ENCODE measurements at places on chromosomes 12 and 14.

DNA sequence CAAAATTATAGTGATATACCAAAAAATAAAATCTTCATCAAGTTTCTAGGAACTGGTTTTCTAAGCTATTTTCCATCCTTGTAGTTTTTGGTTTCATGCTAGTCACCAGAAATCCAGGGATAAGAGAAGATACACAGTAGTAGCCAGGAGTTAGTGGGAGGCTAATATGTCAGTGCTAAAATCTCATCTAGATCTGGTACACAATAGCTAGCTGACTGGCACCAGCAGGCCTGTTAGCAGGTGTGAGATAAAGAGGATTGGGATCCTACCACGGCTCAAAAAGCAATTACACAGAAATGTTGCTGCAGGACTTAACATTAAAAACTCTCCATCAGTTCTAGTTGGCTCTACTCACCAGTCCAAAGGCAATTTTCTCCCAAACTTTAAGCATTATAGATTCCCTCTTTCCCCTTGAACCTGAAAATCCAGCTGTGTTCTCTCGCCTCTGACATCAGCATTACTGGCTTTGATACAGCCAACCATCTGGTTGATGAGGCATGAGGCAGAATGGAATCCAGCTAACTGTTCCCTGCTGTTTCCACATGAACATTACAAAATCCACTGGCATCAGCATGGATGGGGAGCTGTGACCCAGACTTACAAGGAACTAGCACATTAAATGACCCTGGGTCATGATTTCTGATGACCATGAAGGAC is 41.8 kb upstream of the CCDC196 start:
- DNase-seq: no peak

GRCh38 chr12:71475280-71475679 is 35.7 kb downstream of the LGR5 start:
- no peak for DNase-seq

DNA sequence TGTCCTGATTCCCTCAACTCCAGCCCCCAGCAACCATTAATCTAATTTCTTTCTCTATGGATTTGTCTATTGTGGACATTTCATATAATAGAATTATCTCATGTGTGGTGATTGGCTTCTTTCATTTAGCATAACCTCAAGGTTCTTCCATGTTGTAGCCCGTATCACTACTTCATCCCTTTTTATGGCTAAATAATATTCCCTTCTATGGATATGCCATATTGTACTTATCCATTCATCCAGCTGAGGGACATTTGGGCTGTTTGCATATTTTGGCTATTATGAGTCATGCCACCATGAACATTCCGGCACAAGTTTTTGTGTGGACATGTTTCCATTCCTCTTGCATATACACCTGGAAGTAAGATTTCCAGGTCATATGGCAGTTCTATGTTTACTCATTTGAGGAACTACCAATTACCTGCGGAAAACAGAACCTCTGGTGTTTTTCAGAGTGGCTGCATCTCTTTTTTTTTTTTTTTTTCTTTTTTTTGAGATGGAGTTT is 108.7 kb upstream of the MAP1LC3B2 start:
- DNase-seq: no peak

DNA sequence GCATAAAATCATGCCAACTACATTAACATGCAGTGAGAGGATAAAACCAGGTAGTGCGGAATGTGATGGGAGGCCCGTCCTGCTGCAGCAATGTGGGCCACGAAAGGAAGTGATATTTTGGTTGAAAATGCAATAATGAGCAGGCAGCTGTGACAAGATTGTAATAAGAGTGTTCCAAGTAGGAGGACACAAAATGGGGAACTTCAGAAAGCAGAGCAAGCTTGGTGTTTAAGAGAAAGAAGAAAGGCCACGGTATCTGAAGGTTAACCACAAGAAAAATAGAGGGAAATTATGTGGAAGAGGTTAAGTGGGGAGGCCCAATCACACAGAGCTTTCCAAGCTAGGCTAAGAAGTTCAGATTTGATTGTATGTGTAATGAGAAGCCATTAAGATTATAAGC is 34.3 kb downstream of the OVCH1 start:
- no peak for DNase-seq

GRCh38 chr12:66776974-66777373 is 98.1 kb upstream of the GRIP1 start:
- peak; percentile 24 for DNase-seq

- peak; percentile 69 for DNase-seq
Observed at GRCh38 chr12:117836999-117837736, 131.6 kb downstream of the KSR2 start.

DNA sequence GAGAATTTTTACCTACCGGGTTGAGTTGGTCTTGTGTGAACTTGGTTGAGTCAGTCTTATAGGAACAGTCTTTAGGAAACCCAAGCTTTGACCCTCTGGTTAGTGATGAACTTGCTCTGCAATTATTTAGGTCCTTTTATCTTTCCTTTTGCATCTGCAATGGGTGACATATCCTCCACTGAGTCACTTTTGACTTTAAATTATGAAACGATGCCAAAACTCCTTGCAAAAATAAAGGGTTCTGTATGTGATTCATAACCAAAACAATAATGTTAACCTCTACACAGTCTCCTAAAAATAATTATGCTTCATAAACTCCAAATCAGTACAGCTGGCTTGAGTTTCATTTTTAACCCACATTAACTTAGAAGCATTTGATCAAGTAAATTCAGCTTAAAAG is 979.4 kb downstream of the GALC start:
- no peak for DNase-seq

- DNase-seq: no peak
Observed at GRCh38 chr14:35747379-35747778, 61.7 kb downstream of the RALGAPA1 start.

GRCh38 chr14:101097109-101097793 is 193.7 kb upstream of the RTL1 start:
- DNase-seq: no peak

DNA sequence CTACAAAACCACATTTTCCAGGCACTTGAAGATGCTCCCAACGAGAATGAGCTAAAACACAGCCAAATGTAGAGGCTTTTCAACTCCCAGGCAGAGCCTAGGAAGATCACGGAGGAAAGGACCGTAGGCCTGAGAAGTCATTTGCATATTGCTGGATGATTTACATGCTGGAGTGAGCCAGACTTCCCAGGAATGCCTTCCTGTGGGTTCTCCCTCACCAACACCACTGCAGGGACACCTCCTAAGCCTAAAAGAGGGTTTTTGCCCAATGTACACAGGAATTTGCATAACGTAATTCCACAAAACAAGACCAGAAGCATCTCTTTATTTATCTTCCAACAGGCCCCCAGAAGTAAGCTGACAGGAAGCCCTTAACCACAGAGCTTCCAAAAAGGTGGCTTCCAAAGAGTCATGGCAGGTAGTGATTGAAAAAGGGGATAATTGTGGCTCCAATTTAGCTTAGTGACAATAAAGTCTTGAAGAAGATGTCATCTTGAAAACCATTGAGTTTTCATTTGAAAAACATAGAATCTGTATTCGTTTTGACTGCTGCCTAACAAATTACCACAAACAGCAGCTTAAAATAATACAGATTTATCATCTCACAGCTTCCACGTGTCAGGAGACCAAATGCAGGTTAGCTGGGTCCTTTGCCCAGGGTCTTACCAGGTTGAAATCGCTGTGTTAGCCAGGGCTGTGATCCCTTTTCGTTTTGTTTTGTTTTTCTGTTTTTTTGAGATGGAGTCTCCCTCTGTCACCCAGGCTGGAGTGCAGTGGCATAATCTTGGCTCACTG is 116.2 kb downstream of the EGLN3 start:
- no peak for DNase-seq

GRCh38 chr12:115640929-115641328 is 636.6 kb downstream of the MED13L start:
- no peak for DNase-seq

DNA sequence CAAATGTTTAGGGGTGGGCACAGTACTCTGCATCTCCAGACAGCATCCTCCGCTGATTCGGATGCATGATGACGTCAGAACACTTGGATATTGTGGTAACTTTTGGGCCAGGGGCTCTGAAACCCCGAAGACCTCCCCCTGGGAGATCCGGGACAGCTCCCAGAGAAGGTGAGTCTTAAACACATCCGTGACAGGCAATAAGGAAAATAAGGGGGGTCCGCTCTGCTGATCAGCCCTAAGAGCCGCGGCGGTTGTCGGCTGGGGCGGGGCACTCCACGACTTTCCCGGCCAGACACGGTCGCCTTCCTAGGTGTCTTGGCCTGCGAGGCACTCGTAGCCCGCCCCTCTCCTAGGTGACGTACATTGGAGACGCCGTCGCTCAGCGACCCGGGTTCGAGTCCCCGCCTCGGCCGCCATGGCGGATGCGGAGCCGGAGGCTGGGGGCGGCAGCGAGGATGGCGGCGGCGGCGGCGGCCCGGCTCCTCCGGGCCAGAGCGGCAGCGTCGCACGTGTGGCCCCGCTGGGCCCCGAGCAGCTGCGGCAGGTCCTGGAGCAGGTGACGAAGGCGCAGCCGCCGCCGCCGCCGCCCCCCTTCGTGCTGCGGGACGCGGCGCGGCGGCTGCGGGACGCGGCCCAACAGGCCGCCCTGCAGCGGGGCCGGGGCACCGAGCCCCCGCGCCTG is at the start of gene ZNF839:
TSS of gene ZNF839 (plus strand) at position 396 of the 682 bp plus-strand sequence. CDS start at position 416, 20 bp downstream.
- peak; percentile 92 for DNase-seq

GRCh38 chr12:62313727-62314380 is 53.6 kb downstream of the USP15 start:
- DNase-seq: no peak

DNA sequence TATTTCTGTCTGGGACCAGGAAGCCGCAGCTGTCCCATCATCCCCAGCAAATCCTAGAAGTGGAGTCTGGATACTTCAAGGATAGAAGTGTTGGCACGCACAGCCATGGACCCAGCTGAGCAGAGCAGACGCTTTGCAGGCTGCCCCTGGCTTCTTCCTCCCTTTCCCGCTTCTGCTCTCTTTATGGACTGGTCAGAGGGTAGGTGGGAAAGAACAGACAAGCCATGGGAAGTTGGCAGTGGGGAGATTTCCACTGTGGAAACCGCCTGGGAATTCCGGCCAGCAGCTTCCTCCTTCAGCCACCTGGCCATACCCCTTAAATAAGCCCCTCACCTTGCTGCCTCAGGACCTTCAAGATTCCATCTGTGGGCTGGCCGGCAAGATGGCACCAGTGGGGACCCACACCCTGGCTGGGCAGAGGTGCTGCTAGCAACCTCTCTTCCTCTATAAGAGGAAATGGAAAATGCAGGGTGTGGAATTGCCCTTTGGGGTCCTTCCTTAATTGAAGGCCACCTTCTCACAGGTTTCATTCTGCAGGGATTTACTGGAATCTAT is 20.6 kb downstream of the OTUB2 start:
- no peak for DNase-seq

DNA sequence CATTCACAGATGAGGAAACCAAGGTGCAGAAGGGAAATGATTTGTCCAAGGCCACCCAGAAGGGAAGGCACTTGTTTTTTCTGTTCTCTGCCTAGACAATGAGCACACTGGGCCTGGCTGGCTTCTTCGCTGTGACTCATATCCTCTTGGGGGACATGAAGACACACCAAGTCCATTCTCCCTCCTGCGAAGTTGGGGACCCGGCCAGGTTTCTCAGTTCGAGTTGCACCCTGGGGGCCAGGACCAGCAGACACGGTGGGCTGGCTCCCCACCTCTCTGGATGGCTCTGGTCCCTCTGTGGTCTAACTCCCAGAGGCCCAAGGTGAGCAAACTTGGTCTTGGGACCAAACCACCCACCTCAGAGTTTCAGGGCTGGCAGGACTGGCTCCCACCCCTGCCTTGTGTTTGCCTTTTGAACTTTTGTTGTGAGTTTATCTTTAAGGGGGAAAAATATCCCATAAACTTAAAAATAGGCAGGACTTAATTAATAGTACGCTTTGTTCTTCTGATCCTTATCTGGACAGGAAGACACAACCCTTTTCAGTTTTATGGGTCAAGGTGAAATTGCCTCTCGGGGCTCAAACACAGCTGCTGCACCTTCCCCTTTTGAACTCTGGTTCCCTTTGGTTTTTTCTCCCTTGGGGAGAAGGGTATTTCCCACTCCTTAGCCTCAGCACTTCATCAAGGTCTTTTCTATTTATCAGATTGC is 9.0 kb upstream of the MLEC start:
- DNase-seq: no peak

- DNase-seq: no peak
Observed at GRCh38 chr14:37708481-37708880, 113.1 kb downstream of the TTC6 start.

GRCh38 chr12:118456741-118457140 is 80.4 kb downstream of the SUDS3 start:
- no peak for DNase-seq

GRCh38 chr12:153080-153746 is 60.7 kb downstream of the SLC6A12 start:
- DNase-seq: peak; percentile 58

DNA sequence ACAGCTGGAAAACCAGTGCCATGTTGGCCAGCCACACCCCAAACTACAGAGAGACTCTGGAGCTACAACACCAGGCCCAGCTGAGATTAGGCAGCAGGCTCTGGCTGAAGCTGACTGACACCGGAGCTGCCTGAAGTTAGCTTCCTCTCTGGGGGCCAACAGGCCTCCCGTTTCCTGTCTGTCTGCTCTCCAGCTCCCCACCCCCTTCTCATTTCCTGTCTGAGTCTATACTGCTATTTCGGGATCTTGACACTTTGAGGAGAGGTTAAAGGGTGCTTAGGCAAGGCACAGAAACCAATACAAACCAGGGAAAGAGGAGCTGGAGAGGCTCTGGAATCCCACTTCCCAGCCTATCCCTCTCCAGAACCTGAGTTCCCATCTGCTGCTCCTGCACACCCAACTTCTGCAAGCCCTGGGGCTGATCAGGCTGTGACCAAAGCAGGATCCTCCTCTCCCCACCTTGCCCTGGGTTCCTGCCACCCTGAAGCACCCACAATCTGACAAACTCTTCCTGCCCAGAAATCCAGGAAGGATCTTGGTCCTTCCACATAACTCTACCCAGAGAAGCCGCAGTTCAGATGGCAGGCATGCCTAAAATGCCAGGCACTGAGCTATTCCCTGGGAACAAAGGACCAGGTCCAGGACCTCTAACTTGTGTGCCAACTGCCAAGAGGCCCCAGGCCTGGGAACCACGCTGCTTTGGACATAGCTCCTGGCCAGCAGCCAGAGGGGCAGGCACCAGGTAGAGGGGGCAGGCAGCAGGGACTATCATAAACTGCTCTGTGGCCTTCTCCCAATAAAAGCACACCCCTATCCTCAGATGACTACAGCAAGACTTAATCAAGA is 39.9 kb downstream of the PRPF40B start:
- peak; percentile 48 for DNase-seq

DNA sequence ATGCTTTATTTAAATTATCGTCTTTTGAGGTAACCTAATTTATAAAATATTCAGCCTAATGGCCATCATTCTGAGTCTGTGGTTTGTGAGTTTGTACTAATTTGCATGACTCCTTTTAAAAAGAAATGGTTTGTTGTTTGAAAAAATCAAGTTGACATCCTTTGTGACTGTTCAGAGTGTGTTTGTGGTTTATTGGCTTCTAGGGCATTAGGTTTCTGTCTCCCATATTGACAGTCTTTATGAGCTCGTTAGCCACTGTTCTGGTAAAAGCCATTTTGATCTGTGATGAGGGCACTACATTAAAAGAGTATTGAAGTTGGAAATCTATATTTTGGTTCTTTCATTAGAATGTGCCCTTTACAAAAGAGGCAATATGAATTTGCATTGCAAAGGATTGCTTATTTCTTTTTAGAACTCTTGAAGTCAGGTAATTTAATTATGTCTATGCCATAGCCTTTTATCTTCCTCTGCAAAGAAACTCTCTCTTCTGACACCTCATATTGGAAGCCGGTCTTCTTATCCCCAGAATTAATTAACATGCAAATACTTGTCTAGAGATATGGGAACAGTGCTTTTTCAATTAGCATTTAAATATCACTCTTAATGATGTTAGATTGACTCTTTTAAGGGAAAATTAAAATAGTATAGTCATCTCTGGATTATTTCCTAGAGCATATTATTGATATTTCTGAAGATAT is 95.0 kb downstream of the CRADD start:
- no peak for DNase-seq
